CD8-positive, alpha-beta T cell (primary cell): ENCODE measurements at places on chromosomes 13 and 19.

GRCh38 chr13:96771486-96772367, 222.5 kb downstream of the OXGR1 start:
- no peak for DNase-seq

DNA sequence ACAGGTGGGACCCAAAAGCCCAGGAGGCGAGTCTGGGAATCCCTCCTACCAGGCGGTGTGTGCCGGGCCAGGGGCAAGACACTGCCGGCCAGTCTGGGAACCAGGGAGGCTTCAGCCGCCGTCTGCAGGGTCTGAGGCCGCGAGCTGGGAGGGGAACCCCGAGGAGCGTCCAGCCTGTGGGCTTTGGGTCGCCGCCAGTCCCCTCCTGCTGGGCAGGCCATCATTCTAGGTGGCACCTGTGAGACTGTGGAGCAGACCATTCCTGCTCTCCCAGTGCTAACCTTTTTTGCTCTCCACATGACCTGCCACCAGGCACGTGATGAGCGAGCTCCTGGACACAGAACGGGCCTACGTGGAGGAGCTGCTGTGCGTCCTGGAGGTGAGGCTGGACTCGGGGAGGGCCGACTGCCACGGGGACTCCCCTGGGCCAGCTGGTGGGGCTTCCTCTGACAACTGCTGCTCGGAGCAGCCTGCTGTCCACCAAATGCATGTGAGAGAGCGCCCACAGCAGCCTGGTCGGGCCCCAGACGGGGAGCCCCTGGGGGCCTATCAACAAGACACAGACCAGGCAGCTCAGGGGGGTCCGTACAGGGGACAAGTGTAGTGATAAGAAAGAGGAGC, 24.6 kb upstream of the F7 start:
- DNase-seq = no peak

DNA sequence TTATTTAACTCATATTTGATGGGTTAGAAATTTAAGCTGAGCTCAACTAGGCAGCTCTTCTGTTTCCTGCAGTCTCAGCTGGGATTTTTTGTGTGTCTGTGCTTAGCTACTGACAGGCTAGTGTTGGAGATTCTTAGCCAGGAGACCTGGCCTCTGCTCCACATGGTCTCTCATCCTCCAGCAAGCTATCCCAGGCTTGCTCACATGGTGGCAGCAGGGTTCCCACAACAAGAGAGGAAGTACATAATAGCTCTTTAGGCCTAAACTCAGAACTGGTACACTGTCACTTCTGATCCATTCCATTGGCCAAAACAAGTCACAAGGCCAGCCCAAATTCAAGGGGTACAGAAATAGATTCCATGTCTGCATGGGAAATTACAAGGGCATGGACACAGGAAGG, 406.2 kb downstream of the SUCLA2 start:
- DNase-seq = no peak

DNA sequence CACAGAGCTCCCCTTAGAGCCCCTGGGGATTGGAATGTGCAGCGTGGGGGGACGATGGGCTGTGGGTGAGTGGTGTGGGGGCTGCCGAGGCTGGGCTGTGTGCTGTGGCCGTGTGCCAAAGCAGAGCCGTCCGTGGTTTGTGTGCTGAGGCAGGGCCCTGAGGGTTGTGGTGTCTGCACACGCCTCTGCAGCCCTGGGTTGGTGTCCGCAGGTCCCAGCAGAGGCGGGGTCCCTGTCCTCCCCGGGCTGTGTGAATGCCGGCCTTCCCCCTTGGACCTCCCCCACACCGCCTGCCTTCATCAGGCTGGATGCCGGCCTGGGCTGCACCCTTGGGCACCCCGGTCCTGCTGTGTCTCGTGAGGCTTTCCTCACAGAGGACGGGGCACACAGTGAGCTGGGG, 26.1 kb downstream of the DOT1L start:
- no peak for DNase-seq

DNA sequence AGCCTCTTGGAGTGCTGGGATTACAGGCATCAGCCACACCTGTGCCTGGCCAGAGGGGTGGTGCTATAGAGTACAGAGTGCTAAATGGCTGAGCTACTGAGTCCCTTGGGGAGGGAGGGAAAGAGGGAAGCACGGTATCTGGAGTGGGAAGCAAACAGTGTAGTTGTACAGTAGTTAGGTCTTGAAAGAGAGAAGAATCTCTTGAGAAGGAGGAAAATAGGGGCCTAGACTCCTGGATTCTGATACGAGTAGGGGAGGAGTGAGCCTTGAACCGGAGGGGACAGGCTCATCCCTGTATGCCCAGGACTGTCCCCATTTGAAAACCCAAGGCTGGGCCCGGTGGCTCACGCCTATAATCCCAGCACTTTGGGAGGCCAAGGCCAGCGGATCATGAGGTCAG, 5.1 kb downstream of the MYADM start:
- no peak for DNase-seq

DNA sequence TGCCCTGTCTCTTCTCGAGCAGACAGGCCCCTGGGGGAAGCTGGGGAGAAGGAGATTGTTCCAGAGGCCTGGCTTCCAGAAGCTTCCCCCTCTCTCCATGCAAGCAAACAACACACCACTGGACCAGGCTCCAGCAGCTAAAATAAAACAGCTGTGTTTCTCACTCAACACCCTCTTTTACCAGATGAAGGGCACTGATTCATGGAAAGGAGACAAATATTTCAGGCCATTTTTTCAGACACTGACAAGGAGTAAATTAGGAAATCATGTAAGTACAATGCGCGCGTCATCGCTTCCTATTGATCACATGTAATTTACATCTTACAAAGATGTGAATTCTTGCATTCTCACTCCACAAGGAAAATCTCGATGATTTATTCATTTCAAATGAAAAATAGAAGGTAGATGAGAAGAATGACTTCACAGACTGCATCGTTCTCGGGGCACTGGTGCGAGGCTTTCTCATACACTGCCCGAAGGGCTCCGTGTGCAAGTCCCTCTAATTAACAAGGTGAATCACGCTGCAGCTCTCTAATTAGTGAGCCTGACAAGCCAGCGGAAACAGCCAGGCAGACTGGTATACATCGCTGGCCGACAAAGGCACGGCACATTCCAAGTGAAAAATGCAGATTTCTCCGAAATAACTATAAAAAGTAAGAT, 153.6 kb downstream of the KCTD15 start:
- no peak for DNase-seq

DNA sequence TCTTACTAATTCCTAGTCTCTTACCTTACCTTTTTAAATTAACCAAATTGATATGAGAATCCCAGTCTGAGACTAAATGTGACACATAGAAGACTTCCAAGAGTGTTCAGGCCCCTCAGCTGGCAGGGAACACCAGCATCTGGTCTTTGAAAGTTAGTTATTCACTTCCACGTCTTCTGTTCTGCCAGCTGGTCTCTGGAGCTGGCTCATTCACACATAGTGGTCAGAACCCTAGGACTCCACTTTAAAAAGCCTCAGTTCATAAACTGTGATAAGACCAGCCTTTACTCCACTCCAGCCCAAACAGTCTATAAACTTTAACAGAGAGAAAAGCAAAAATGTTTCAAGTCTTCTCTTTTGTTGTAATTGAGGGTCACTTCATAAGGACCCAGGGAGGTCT, 263.0 kb downstream of the DCT start:
- DNase-seq = no peak

GRCh38 chr13:99659226-99659625, 158.0 kb downstream of the TM9SF2 start:
- no peak for DNase-seq

- no peak for DNase-seq
Measured at GRCh38 chr13:25683056-25683455, 311.3 kb downstream of the ATP8A2 start.

DNA sequence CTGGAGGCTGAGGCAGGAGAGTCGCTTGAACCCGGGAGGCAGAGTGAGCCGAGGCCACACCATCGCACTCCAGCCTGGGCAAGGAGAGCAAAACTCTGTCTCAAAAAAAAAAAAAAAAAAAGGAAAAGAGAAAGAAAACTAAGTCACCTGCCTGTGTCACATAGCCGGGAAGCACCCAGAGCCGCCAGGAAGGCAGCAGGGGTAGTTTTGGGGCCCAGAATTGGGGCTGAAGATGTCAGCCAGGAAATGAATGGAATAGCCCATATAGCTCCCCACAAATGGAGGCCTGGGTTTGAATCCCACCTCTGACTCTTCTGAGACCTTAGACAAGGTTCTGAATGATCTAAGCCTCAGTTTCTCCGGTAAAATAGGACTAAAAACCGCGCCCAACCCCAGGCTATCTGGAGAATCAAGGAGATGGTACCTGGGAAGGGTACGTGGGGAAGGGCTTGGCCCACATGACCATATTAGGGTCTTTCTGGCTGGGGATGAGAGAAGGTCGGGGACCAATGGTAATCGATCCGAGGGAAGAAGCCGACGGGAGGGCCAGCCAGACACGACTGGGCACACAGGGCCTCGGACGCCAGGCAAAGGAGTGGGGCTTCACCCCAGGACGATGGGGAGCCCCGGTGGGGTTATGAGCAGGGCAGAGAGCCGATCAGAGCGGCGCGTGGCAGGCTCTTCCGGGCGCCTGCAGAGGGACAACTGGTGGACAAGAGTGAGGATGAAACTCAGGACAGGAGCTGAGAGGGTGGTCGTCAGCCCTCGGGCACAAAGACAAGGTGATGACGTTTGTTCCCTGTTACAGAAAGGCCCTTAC, 14.4 kb downstream of the CCDC124 start:
- DNase-seq = no peak

- no peak for DNase-seq
Measured at GRCh38 chr19:5542665-5543064, 25.1 kb downstream of the TINCR start.

- DNase-seq = no peak
Measured at GRCh38 chr19:17775245-17775927, 19.6 kb upstream of the B3GNT3 start.

- DNase-seq = no peak
Measured at GRCh38 chr19:49150106-49150943, 4.9 kb downstream of the HRC start.

DNA sequence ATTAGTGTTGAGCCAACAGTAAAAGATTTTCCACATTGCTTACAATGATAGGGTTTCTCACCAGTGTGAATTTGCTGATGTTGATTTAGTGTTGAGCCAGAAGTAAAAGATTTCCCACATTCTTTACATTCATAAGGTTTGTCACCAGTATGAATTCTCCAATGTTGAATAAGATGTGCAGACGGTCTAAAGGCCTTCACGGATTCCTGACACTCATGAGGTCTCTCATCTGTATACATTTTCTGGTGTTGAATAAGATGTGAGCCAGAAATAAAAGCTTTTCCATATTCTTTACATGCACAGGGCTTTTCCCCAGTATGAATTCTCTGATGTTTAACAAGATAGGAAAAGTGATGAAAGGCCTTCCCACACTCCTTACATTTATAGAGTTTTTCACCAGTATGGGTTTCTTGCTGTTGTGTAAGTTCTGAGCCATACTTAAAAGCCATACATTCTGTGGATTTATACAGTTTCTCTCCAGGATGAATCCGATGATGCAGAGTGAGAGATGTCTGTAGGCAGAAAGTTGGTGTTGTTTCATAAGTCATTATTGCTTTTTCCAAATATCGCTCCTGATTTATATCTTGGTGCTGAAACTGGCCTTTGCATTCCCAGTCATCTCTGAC, 22.4 kb downstream of the ZNF850 start:
- no peak for DNase-seq

DNA sequence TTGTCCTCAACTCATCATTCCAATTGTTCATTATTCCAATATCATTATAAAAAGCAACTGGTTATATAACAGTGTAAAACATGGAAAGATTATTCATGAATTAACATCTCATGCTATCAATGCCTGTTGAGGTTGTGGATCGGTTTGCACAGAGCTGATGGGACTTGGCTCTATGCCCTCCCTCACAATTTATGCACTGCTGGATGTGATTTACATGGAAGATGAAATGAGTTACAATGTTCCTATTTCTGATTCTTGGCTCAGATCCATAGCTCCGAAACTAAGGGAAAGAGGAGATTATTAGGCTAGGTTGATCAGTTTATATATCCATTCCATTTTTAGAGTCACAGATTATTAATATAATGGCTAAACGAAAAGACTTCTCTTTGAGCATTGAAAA, 38.6 kb downstream of the SCEL start:
- DNase-seq = no peak

GRCh38 chr19:12880551-12881171, 588 bp downstream of the DNASE2 start:
- DNase-seq = no peak

DNA sequence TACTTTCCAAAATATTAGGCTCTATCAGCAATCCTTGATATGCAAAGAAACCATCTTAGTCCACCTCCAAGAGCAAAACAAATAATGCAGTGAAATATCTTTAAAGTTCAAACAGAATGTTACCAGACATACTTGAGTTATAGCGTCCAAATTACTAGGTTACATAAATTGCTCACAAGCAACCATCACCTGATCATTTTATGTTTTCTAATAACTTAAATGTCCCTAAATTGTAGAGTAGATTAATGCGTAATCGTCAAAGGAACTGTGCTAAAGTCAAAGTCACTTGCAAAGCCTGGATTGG, 350.6 kb upstream of the ARGLU1 start:
- DNase-seq = no peak

- DNase-seq = no peak
Measured at GRCh38 chr13:113982296-113982661, 8.4 kb upstream of the C13orf46 start.

DNA sequence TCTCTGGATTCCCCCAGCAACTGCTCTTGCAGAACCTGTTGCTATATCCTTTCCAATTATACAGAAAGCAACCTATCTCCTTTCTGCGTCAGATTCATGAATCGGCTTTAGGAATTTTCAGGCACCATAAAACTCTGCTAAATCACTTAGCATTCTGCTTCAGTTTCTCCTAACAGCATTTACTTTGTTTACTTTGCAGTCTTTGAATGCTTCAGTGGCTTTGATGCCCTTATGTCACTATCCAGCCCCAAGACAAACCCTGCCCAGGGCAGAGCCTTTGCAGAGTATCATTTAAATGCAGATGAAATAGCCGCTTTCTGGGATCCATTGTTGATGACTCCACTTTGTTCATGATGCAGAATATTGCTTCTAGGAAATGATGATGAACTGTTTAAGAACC, 43.1 kb downstream of the SLITRK1 start:
- DNase-seq = no peak

- DNase-seq = no peak
Measured at GRCh38 chr19:32241306-32241705, 104.1 kb upstream of the ZNF507 start.

DNA sequence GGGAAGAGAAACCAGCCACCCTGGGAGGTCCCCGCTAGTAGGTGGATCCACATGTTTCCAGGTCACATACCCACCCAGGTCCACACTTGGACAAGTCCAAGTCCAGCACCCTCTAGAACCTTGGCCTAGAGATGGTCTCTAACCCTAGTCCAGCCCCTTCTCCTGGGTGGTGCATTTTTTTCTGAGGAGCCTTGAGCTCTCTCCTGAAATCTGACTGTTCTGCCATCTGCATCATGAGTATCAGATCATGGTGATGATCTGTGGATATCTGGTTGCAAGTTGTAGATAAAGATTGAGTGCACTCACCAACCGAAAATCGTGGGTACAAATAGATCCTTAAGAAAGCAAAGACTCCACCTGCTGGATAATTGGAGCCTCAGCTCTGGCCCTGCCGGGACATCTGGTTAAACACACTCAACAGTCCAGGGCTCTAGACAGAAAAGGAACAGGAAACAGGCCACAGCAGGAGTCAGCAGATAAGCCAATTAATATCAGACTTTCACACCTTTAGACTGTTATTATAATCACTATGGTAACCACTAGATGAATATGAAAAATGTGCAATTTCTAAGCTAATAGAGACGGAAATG, 41.1 kb downstream of the GPR12 start:
- DNase-seq = no peak
